Activated naive CD4-positive, alpha-beta T cell (primary cell): ENCODE measurements at places on chromosomes 11 and 22.

DNA sequence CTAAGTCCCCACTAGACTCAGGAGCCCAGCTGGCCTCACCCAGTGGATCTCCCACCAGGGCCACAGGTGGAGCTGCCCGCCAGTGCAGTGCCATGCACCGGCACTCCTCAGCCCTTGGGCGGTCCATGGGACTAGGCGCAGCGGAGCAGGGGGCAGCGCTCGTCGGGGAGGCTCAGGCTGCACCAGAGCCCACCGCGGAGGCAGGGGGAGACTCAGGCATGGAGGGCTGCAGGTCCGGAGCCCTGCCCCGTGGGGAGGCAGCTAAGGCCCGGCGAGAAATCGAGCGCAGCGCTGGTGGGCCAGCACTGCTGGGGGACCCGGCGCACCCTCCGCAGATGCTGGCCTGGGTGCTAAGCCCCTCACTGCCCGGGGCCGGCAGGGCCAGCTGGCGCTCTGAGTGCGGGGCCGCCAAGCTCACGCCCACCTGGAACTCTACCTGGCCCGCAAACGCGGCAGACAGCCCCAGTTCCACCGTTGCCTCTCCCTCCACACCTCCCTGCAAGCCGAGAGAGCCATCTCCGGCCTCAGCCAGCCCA lies 1275.2 kb upstream of the CNTN5 start:
- DNase-seq: no peak

- no peak for DNase-seq
These were observed 89.3 kb upstream of the CHRM4 start for GRCh38 chr11:46480909-46481308.

- DNase-seq: no peak
These were observed 19.3 kb upstream of the GRK3 start for GRCh38 chr22:25545146-25545545.

DNA sequence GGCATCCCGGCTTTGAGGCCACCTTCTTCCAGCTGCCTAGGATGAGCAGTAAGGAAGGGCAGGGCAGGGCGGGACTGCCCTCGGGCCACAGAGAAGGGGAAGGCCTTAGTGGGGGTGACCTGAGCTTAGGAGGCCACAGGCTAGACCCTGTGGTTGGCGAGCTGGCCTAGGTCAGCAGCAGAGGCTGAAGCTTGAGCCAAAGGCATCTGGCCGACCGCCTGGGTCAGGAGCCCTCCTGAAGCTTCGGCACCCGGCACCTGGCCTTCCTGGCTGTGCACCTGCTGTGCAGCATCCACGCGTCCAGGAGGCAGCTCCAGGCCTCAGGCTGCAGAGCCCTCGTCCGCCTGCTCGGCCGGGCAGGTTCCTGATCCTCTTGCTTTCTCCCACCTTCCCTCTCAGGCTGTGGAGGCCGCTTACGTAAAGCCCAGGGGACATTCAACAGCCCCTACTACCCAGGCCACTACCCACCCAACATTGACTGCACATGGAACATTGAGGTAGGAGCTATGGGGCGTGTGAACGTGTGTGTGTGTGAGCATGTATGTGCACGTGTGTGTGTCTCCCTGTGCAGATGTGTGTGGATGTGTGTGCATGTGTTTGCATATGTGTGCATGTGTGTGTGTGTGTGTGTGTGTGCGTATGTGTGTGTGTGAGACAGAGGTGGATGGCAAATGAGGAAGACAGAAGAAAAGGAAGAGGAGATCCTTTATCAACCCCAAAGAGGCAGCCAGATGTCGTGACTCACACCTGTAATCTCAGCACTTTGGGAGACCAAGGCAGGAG lies 34.9 kb downstream of the ST14 start:
- DNase-seq: no peak

GRCh38 chr11:75535071-75535470 lies 9.3 kb upstream of the GDPD5 start:
- DNase-seq: no peak

GRCh38 chr11:80593648-80594374 lies 1153.0 kb upstream of the TENM4 start:
- no peak for DNase-seq

- DNase-seq: no peak
These were observed 191.7 kb downstream of the TBC1D22A start for GRCh38 chr22:46953968-46954765.

GRCh38 chr11:65611028-65611757 lies 2.8 kb downstream of the MAP3K11 start:
- no peak for DNase-seq

- no peak for DNase-seq
These were observed 44.7 kb downstream of the CCDC90B start for GRCh38 chr11:83241291-83241946.

DNA sequence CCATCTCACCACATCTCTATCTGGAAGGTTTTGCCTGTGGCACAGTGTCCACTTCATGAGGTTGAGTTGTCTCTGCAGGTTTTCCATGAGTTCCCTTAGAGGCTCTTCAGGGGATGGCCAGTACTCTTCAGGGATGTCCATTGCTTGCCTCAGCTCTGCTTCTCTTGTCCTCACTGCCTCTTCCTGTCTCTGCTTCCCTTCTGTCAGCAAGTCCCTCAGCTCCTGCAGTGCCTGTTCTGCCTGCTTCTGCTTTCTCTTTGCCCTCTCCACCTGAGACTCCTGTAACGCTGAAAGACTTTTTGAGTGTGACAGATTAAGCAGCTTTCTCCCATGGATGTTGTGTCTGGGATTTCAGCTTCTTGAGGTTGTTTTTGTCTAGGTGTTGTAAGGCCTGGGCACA lies 38.2 kb upstream of the MRPL17 start:
- no peak for DNase-seq

GRCh38 chr11:44694443-44694842 lies 32.3 kb upstream of the TSPAN18 start:
- DNase-seq: no peak

DNA sequence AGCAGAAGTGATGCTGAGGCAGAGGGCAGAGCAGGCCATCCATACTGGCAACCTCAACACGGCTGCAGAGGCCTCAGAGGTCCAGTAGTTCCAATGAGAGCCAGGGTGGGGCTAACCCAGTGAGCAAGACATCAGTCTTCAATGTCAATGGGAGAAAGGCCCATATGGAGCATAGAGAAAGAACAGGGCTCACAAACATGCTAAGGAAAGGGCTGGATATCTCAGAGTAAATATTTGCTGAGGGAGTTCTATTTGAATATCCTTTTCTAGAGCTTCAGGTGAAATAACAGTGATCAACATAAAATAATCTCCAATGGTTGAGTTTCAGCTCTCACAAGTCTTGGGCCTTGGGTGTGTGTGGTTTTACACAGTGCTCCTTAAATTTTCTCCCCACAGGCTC lies 50.8 kb upstream of the CCDC90B start:
- DNase-seq: no peak

GRCh38 chr11:76850130-76850529 lies 10.6 kb upstream of the ACER3 start:
- no peak for DNase-seq

GRCh38 chr22:45783021-45783420 lies 111.4 kb downstream of the ATXN10 start:
- DNase-seq: no peak

DNA sequence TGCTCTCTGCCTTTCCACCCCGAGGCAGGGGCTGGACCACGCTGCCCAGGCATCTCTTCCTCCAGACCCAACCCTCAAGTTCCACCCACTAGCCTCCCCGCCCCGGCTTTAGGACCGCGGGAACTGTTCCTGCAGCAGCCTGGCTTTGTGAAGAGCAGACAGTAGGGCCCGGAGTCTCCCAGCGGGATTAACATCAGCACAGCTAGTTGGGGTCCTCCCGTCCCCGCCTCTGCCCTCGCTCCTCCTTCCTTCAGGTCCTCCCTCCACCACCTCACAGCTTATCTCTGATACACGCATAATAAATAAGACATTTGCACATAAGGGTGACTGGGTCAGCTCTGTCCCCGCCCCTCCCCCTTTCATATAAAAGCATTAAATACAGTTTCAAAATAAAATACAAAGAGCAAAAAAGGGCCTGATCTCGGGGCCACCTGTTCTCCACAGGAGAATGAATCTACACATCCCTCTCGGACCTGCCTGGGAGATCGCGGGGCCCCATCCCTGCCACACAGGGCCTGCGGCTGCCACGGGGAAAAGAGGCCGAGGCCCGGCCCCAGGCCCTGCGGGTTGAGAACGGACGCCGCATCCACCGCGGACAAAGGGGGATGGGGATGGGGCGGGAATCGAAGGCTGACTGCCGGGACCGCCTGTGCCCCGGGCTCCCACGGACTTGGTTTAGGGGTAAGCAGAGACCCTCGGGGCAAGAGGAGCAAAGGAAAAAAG lies 6.5 kb downstream of the ZFTA start:
- no peak for DNase-seq

DNA sequence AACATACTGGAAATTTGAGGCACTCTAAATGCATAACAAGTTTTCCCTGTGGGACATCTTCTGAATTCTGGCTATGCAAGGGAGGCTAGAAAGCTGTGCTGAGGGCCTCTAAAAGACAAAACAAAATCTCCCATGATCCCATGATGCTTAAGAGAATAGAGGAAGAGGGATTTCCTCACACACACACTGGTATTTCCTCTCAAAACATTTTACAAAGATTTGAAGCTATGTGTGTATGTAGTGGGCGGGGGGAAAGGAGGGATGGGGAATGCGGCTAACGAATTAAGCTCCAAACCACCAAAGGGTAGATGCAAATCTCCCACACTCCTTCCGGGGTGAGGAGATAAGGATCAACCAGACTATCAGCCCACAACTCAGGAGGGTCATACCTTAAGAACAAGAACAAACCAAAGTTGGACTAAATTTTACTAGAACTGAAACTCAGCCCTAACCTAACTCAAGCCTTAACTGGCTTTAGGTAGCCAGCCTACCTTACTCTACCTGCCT lies 6.0 kb downstream of the OR2AT4 start:
- no peak for DNase-seq

DNA sequence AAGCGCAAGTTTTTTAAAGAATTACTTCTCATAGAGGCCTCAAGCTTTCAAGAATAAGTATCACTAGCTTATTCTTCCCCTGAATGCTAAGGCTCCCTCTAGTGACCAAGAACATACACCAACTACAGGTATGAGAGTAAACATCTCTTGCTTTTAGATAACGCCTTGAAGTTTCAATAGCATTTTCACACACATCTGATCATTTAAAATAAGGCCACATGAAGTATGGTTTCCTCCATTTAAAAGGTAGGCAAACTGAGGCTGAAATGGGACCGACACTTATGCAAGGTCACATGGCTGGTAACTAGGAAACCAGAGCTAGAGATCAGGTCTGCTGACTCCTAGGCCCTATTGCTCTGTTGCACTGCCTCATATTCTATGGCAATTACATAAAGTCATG lies 66.5 kb downstream of the CCDC34 start:
- no peak for DNase-seq

- DNase-seq: no peak
These were observed 33.8 kb upstream of the CD82 start for GRCh38 chr11:44531636-44532035.

DNA sequence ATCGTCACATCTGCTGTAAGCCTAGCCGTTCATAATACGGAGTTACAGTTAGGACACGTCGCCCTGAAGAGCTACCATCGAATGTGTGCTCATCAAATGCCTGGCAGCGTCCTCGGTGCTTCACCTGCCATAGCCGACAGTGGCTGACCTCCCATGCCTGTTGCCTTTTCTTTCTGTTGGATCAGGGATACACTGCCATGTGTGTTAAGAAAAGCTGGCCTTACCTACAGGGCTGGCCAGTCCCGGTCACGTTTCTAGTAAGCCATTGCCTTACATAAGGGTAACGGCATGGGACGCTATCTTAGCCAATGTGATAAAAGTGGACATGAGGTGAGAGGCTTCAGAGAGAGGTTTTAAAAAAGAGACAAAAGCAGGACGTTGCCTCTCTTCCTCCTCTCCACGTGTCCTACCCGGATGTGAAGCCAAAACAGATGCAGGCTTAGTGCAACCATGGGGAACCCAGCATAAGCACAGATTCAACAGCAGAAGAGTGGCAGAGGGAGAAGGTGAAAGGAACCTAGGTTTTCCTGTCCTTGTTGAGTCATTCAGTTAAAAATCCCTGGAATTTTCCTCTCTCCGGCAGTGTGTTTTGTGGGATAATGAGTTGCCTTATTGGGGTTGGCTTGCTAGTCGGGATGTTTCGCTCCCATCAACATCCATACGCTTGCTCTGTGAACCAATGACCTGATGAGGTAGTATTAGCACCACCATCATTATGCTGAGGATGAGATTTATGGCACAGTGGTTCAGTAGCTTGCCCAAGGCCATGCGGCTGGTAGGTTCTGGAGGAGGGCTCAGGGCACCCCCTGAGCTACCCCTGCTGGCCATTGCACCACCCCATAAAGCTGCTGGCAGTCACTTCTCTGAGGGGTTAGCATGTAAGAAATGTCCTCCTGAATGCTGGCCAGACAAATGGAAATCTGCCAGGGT lies 67.4 kb upstream of the B3GAT1 start:
- DNase-seq: no peak

DNA sequence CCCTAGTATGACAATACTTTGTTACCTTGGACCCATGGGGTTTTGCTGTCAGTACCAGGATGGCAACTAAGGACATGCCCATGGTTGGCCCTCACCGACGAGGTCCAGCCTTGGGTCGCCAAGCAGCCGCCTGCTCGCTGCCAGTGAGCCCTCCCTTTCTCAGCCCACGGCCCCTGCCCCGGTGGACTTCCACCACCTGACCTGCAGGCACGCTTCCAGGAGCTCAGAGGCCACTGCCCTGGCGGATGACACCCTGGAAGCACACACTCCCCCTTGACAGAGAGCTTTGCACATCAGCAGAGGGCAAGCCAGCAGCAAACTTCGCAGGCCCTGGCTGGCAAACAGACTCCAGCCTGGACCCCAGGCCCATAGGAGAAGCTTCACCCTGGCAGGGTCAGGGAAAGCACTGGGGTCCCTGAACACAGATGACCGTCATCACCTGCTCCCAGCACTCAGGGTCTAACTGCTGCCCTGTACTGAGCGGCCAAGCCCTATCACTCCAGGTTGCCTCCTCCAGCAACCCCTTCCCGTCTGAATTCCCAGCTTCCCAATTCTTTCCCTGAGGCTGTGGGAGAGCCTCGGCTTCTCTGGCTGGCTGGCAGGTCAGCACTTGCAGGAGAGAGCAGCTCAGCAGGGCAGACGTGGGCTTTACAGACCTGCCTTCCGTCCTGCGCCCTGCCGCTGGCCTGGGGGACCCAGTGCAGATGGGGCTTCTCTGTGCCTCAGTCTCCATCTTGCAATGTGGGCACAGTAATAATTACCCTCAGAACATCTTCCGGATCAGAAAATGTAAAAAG lies 2.7 kb upstream of the PPARA start:
- DNase-seq: no peak

- DNase-seq: no peak
These were observed 9.7 kb upstream of the CENATAC start for GRCh38 chr11:118988280-118988679.

DNA sequence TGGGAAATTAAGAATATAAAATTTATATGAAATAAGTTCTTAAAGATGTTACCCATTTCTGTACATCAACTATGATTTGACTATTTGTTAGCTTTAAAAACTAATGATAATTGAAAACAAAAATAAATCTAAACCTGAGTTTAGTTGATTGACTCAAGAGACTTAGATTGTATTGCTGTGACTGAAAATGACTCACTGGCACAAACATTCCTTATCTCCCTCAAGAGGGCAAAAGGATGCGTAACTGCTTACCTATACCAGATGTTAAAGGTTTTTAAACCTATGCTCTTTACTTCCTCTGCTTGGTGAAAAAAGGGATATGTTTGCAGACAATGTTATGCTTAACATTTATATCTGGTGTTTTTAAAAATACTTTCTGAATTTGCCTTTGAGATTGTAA lies 30.3 kb downstream of the ATM start:
- no peak for DNase-seq
